ENCODE measurements at places on chromosomes 5 and 9.

GRCh38 chr9:96721731-96722429 is 56.0 kb downstream of the ZNF510 start:
- DNase-seq: no peak

DNA sequence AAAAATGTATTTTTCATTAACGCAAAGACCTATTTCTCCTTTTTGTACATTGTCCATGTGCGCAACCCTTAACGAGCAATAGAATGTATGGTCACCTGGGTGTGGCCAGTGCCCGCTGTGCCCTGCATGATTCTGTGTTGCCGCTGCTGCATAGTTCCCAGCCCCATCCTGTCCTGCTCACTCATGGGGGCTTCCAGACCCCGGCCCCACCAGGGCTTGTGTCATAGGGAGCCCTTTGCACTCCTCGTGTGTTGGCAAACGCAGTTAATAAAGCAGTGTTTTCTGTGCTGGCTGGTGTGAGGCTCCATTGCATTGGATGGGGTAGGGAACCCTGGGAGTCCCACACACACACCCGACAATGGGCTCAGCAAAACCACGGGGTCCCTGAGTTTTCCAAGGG is 49.7 kb downstream of the SAR1B start:
- no peak for DNase-seq

GRCh38 chr5:53219174-53219573 is 109.6 kb upstream of the MOCS2 start:
- DNase-seq: no peak

- DNase-seq: no peak
These were observed 90.6 kb upstream of the OSMR start for GRCh38 chr5:38755181-38755580.

- DNase-seq: no peak
These were observed 33.9 kb downstream of the ZFR start for GRCh38 chr5:32410630-32411029.

GRCh38 chr9:3507395-3508077 is 18.3 kb downstream of the RFX3 start:
- peak; percentile 46 for DNase-seq

DNA sequence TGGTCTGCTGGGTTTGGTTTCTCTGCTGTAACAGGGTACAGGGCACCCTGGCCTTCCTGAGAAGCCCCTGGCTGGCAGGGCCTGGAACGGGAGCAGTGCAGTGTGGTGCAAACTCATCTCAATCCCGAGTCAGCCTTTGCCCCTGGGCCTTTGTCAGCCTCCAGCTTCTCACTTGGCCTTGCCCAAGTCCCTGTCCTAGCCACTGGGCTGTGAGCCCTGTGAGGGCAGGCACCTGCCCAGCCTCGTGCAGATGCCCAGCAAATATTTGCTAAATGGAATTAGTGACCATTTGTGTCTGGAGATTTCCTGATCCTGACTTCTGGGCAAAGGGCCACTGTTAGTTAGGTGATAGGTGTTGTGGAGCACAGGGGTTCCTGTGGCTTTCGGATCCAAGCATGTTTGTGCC is 13.0 kb downstream of the RGS3 start:
- DNase-seq: no peak

DNA sequence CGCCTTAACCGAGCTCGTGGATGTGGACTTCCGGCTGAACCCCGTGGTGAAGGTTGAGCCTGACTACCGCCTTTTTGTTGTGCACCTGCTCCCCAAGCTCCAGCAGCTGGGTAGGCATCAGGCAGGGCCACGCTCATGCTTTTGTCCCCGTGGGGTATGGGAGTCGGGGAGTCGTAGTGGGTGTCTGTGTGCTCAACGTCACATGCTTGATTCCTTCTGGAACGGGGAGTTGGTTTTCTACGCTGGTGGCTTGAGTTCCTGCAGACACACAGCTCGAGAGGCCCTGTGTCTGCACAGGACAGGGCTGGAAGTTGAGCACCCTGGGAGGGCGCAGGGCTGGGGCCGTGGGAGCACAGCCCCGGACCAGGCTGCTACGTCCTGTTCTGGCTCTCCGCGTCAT is 8.0 kb downstream of the CEP72 start:
- DNase-seq: no peak

DNA sequence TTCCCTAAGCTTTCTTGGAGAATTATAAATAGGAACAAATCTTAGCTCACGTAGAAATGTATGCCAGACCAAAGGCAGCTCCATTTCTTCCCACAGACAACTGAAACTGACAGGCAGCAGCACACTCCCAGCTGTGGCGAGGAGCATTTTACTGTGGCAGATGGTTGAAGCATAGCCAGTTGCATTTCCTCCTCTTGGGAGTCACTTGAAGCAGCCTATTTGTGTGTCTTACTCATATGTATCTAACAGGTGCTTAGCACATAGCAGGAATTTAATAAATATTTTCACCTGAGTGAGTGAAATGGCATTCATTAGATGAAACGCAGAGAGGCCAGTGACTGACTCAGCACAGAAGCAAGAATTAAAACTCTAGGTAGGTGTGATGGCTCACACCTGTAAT is 12.3 kb upstream of the MTMR12 start:
- no peak for DNase-seq

GRCh38 chr5:164301708-164302107 is 796.3 kb downstream of the MAT2B start:
- no peak for DNase-seq

GRCh38 chr5:6396836-6397535 is 18.6 kb upstream of the MED10 start:
- no peak for DNase-seq

DNA sequence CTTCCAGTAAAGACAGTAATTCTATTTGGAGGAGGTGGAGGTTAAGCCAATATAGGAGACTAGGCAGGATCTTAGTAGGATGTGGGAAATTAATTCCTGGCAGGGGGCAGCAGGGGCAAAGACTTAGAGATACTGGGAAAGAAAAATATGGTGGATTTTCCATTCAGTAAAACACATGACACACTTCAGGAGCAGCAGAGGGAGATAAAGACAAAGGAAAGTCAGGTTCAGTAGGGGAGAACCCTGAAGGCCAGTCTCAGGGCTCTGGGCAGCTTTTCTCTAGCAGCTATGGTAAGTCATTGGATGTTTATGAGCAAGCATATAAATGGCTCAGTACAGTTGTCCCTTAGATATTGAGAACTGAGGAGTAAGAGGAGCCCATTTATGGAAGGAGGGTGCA is 105.5 kb downstream of the PJA2 start:
- DNase-seq: no peak

GRCh38 chr9:117734523-117735314 is 30.5 kb downstream of the TLR4 start:
- DNase-seq: no peak

DNA sequence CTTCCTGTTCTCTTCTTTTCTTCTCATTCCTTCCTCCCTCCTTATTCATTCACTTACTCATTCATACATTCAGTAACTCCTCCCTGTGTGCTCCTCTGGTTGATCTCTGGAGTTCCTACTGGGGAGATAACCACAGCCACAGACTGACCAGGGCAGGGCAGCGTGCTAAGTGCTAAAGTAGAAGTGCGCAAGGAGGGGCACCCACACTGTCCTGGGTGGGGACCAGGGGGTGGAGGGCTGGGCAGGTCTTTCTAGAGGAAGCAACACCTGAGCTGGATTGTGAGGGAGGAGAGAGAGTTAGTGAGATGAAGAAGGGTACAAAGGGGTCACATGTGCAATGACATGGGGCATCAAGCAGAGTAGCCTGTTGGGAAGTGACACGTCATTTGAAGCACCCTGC is 13.8 kb downstream of the ENHO start:
- DNase-seq: no peak

GRCh38 chr9:126722252-126722921 is 82.5 kb upstream of the ZBTB43 start:
- peak; percentile 94 for DNase-seq

- no peak for DNase-seq
These were observed 71.2 kb downstream of the UHRF2 start for GRCh38 chr9:6484210-6484609.

GRCh38 chr5:109141222-109142200 is 268.3 kb downstream of the PJA2 start:
- DNase-seq: no peak

DNA sequence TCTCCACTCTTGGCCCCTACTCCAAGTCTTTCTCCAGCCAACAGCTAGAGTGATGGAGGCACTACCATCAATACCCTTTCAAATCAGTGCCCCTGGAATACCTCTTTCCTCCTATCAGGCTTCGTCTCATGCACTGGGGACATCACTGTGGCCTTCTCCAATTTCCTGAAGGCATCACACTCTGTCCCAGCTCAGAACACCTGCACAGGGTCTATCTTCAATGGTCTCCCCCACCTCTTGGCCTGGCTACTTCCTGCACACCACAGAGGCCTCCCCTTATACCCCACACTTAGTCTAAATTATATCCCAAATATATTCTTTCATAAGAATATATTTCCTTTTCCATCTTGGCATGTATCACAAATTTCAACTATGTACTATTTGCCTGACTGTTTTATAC is 34.5 kb downstream of the ECPAS start:
- DNase-seq: no peak

DNA sequence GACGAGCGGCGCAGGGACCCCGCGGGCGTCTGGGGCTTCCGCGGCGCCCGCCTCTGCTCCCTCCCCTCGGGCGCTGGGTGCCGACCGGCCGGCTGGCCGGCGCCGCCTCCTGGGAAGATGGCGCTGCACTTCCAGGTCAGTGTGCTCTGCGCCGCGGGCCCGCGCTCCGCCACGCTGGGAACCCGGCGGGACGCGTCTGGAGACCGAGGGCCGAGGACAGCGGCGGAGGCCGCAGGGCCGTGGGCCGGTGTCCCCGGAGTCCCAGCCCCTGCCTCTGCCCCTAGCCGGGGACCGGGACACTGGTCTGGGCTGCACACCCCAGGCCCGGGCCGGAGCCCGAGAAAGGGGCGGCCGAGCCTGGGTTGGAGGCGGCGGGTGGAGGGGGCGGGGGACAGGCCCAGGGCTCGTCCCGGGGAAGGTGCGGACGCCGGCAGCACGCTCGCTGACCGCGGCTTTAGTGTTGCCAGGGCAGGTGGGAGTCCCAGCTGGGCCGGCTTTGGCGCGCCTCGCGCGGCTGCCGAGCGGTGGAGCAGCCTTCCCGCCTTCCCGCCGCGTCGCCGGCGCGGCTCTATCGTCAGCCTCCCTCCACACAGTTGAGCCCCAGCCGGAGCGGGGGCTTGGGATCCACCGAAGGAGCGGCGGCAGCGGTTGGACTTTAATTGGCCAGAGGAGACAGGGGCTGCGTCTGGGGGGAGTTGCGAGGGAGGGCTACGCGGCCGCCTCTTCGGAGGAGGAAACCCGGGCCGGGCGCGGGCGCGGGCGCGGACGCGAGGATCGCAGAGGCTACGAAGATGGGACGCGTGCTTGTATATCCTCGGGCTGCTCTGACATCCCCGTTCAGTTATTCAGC is at the start of gene RANBP17:
TSS of gene RANBP17 (plus strand) at position 102 of the 850 bp plus-strand sequence.
- no peak for DNase-seq

DNA sequence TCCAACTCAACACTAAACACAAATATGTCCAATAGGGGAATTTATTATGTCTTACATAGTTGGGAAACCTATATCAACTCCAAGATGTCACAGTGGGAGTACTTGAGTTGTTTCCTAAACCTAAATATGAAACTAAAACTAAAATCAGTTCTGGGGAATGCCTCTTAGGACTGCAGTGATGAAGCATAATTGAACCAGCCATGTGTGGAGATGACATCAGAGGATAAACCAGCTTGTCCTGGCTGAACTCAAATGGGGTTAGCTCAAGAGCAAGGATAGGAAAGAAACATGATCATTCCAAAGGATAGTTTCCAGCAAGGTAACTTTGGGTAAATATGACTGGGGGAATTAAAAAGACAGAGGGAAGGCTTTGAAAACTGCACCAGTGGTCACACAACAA is 88.9 kb upstream of the PLPPR1 start:
- DNase-seq: no peak

GRCh38 chr9:111271047-111271446 is 59.0 kb downstream of the OR2K2 start:
- no peak for DNase-seq

DNA sequence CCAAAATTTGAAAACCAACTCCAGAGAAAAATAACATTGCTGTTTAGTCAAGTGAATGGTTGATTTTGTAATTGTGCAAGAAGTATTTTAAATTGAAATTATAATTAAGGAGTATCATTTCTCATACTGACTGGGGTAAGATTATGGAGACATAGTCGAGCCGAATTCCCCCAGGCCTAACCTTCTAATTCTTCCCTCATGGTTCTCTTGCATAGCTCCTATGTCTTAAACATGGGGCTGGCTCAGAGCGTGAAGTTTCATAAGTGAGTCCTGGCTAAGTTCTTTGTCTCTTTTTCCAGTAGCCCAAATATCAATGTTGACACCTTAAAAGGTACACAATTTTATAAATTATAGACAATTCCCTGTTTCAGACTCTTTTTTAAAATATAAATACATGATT is 46.7 kb upstream of the ANXA1 start:
- DNase-seq: no peak

DNA sequence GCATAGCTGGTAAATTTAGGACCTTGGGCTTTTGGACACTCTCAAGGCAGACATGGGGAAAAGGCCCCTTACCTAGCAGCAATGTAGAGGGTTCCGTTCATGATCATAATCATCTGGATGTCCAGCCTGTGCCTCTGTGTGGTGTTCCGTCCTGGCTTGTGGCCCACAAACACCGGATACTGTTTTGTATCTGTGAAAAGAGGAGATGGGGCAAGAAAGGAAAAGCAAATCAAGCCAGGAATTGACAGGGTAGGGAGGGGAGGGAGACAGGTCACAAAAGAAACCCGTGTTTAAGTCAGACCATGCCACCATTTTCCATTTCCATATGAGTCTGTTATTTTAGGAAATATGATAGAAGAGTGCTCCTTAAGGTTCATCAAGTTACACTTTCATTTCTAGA is 72.5 kb downstream of the SEMA6A start:
- DNase-seq: no peak

DNA sequence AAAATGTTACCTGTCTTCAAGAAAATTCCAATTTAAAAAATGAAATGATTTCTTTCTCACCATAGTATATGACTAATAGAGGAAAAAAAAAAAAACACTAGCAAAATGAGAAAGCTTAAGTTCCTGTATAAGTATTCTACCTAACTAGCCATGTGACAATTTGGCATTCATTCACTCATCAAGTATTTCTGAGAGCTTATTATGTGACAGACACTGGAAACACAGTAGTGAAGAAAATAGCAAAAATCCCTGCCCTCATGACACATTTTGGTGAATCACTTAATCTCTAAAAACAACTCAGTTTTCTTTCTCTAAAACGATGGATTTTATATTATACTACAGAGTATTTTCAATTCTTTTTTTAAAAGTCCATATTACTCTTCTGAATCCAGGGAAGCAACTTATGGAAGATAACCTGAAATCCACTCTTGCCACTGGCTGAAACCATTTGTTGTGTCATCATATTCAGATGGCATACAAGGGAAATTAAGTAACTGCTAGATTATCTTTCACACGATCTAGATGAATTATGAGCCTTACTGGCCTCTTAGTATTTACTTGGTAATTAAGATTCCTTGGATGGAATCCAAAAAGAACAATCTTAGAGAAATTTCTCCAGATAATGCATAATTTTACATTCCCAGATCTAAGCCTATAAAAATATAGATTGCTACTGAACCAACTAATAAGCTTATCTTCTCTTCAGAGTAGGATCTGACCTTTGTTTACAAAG is 5.5 kb downstream of the PTBP3 start:
- no peak for DNase-seq

- no peak for DNase-seq
These were observed 141.1 kb upstream of the SPDL1 start for GRCh38 chr5:169442403-169442874.

Measured in B cell (primary cell).